ENCODE measurements at places on chromosomes 4 and X.

GRCh38 chrX:7318241-7318640, 170.3 kb upstream of the PUDP start:
- DNase-seq: no peak

GRCh38 chrX:40402831-40403533, 177.8 kb upstream of the ATP6AP2 start:
- DNase-seq: peak; percentile 34

GRCh38 chr4:100631281-100631968, 113.6 kb upstream of the EMCN start:
- no peak for DNase-seq

GRCh38 chrX:23554304-23554703, 113.0 kb upstream of the PRDX4 start:
- DNase-seq: peak; percentile 60

DNA sequence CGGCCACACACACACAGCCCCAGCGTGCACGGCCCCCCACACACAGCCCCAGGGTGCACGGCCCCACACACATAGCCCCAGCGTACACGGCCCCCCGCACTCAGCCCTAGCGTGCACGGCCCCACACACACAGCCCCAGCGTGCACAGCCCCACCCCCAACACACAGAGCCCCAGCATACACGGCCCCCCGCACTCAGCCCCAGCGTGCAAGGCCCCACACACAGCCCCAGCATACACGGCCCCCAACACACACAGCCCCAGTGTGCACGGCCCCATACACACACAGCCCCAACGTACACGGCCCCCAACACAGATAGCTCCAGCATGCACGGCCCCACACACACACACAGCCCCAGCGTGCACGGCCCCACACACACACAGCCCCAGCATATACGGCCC, 17.6 kb downstream of the GAK start:
- DNase-seq: no peak

DNA sequence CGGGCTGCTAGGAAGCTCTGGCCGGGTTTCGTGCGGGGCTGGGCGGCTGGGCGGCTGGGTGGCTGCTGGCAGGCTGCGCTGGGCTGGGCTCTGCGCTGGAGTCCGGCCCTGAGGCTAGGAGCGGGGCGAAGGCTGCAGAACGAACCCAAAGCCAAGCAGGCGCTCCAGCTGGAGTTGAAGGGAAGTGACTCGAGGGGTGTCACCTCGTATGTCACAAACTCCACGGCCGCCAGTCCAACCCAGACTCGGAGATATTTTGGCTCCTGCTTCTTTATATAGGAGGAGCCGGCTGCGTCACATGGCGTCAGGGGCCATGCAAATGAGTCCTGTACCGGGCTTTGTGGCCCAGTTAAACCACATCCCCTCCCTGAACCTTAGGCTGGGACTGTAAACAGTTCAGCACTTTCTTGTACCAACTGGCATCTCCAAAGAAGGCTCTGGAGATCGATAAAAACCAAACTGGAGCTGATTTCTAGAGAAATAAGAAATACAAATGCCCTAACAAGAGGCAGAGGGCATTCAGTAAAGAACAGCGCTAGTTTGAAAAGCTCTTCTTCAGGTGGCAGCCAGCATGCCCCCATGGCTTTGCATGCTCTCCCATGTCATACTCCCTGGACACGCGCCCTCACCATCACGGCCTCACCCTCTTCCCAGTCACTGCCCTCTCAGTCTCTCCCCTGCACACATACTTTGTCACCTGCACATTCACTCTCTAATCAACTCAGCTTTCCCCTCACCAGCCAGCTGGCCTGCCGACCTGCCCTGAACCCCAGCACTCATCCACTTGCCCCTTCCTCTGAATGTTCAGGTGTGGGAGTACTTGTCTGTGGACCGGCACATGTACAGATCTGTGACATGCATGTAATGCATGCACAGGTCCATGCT, 58.5 kb downstream of the TSC22D3 start:
- DNase-seq: peak; percentile 92

DNA sequence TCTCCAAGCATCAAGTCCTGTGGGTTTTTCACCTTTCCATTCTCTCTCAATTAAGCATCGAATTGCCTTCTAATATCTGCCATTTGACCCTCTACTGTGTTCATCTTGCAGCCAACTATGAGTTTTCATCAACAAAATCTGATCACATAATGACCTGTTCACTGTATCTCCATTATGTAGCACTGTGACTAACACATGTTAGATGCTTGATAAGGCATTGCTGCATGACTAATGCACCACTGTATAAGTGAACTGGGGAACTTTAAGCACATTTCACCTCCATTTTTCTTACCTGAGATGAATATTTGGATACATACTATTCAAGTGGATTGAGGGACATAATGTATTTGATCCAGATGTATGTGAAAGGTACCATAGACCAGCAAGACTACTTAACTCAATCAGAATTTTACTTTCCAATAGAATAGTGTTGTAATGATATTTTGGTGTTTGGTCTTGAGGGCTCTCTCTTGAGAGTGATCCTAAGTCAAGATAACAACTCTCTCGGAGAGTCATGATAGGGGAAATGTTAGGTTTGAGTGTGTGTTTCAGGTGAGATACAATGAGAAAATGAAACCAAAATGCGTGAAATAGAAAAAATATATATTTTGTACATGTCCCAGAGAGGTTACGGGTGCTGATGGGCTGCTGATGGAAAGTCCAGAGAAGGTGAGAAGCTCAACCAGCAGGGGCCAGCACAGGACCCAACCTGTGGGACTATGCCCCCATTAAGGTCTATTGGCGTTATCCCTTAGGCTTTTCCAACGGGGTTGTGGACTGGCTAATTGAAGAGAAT, 60.2 kb upstream of the HS3ST1 start:
- no peak for DNase-seq

- DNase-seq: no peak
These were observed 135.6 kb upstream of the MAD2L1 start for GRCh38 chr4:120202222-120202621.

- no peak for DNase-seq
These were observed 27.8 kb upstream of the TMEM154 start for GRCh38 chr4:152707632-152708031.

DNA sequence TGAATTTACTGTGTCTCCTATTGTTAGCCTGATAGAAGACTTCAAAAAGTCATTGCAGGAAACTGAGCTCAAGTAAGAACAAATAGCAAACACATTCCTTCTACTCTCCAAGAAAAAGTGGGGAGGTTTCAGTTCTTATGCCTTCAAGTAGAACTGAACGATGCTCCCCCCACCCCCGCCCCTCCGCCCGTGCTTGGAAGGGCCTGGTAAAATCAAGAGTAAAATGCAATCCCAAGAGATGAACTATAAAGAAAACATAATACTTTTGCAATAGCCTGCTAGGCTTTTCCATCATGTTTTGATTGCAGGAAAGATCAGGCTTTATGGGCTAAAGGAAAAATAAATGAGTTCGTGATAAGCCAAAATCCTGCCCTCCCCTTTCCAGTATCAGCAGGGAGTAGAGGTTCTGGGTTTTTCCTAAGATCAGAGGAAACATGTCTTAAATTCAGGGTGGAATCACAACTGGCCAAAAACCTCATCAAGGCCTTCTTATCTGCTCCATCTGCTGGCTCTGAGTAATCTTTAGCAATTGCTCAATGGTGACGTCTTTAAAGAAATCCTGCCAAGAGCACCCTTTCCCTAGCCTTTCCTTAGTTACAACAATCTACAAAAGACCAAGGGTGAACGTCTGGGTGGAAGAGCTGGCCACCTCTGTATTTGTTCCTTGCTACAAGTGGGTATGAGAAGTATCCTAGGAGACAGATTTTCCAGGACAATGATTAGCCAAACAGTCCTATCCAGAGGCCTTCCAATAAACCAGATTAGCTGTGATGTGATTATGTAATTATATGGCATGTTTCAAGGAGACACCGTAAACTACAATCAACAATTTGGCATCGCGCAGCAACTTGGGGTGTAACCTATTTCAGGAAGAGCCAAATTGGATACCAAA, 66.3 kb upstream of the FAM9C start:
- peak; percentile 92 for DNase-seq

DNA sequence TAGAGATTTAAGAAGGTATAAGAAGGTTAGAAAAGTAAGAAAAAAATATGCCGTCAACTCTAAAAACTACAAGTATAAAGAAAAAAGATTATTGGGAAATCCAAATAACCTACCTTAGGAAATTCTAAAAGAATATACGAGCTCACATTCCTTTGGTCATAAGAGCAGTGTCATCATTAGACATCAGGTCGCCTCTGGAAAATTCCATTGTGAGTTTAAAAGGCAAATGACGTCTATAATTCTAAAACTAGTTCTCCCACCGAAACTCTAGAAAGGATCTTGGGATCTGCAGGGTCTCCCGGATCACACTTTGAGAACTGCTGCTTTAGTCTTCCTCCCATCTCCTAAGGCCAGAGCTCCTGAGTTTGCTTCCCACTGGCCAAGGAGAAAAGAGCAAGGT, 518 bp upstream of the SAT1 start:
- no peak for DNase-seq

- peak; percentile 60 for DNase-seq
These were observed 18.8 kb downstream of the SPACA5 start for GRCh38 chrX:48025561-48025960.

Measured in astrocyte of the spinal cord (primary cell).